ENCODE measurements at places on chromosomes 2 and 18.

GRCh38 chr2:214156971-214157370, 253.9 kb upstream of the VWC2L start:
- DNase-seq = no peak

- no peak for DNase-seq
These were observed 133.8 kb downstream of the AGAP1 start for GRCh38 chr2:235627682-235628081.

GRCh38 chr2:28586867-28587266, 91.0 kb downstream of the PLB1 start:
- peak; percentile 34 for DNase-seq

GRCh38 chr18:36352384-36352783, 54.9 kb downstream of the FHOD3 start:
- DNase-seq = no peak

DNA sequence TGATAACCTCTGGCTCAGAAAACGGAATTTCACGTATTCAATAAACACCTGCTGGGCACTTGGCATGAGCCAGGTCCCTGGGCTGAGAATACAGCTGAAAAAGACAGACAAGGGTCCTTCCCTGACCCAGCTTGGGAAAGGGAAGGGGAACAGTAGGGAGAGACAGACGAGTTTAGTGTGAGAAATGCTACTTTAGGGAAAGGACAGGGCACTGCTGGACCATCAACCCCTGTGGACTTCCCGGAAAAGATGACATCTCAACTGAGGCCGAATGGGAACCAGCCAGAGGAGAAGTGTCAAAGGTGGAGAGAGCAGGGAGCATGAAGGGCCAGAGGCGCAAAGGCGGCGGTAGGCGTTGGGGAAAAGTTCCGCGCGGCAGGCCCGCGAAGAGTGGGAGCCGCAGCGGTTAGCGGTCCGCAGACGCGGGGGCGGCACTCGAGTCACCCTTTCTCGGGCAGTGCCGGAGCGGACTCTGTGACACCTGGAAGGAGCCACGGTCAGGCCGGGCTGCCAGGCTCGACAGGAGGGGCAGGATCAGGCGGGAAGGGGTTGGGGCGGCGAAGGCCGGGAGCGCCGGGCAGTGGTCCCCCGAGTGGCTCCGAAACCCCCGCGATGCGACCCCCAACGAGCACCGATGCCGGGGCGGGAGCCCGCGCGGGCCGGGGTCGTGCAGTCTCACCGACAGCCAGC, 519 bp downstream of the TEX261 start:
- no peak for DNase-seq

DNA sequence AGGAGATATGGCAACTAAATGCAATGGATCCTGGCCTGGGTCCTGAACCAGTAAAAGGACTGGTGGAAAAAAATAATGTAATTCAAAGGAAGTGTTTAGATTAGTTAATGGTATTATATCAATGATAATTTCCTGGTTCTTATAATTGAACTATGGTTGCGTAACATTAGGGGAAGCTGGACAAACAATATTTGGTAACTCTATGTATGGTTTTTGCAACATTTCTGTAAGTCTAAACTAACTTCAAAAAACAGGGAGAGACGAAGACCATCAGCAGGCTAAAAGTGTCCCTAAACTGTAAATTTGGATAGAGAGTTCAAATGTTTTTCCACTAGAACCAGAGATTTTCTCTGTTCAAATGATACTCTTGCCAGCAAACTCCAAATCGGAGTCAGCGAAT, 36.9 kb downstream of the KLF7 start:
- DNase-seq = no peak

Measured in stimulated activated CD4-positive, alpha-beta T cell treated with anti-CD3 and anti-CD28 coated beads, TNF-alpha, amount 100 ng/mL, for 4 hours (primary cell).